Stimulated activated naive CD4-positive, alpha-beta T cell (primary cell): ENCODE measurements at places on chromosomes 11 and 22.

DNA sequence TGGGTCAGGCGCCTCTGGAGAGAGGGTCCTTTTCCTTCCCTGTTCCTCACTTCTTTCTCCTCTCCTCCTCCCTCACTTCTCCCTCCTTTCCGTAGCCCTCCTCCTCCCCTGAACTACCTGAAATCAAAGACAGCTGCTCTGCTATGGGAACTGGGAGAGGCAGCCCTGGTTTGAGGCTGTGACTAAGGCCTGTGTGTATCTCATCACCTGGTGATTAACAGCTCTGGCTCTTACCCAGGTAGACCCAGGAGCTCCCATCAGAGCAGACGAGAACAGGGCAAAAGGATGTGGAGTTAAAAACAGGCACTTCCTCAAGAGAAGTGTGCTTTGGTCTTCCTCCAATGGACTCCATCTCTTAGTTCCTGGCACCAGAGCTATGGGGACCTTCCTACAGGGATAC is 5.8 kb downstream of the ISX start:
- no peak for DNase-seq

DNA sequence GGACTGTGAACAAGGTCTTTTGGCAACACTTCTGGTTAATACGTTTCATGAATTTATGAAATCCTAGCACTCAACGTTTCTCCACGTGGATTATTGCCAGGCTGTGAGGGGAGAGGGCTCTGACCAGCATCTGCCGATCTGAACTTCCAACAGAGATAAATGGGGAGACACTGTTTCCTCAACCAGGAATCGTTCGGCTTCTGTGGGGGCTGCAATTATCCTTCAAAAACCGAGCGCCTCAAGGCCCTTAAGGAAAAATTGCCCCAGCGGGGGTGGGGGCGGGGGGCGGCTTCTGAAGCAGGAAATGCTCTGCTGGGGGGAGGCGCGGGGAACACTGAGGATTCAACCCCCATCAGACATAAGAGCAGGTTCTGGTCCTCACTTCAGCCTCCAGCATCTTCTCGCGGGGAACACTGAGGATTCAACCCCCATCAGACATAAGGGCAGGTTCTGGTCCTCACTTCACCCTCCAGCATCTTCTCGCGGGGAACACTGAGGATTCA is 155.6 kb downstream of the BRD1 start:
- DNase-seq: no peak

DNA sequence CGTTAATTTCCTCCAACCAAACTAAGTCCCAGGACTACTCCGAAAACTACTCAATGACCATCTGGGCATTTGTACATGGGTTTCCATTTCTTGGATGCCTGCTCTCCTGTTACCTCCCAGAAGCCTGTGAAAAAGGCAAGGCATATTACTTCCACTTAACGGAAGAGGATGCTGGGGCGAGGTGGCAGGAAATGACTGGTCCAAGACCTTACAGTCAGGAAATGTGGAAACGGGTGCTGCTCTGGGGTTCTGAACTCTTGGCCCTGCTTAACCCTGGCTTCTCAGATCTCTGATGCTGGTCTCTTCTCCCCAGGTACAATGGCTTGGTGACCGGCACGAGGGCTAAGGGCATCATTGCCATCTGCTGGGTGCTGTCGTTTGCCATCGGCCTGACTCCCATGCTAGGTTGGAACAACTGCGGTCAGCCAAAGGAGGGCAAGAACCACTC is 12.9 kb downstream of the ADORA2A start:
- no peak for DNase-seq

GRCh38 chr11:119589001-119589400 is 140.0 kb downstream of the NECTIN1 start:
- DNase-seq: no peak

GRCh38 chr11:111574373-111575225 is 27.6 kb upstream of the SIK2 start:
- no peak for DNase-seq

DNA sequence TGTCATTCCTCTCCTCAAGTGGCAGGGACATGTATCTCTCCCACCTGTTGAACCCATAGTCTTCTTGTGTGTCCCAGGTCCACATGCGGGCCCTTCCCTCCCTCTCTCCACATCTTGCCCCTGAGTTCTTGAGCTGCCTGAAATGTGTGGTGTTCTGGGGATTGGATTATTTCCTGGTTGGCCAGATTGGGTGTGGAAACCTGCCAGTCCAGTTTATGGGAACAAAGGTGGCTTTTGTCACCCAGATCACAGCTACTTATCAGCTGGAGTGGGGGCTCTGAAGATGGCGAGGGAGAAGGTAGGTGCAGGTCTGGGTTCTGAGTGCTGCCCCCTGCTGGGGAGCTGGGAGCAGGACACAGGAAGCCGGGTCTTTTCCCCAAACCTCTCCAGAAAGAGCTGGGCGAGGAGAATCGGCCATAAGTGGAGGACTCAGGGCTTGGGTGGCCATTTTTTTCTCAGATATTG is 14.2 kb downstream of the DTX4 start:
- peak; percentile 37 for DNase-seq

- no peak for DNase-seq
Measured at GRCh38 chr11:45331839-45332238, 45.7 kb upstream of the SYT13 start.

DNA sequence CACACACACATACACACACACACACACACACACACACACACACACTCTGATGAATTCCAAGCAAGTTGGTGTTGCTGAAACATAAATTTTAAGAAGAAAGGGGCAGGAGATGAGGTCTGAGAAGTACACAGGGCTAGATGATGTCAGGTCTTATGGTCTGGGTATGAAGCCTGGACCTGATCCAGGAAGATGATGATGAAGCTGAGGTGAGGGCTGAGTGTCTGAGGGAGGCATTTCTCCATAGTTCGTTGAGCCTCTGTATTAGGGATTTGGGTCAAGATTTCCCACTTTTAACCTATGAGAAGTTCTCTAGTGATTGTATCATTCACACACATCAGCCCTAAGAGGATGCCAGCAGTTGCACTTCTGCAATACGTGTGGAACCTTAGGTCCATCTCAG is 32.6 kb downstream of the KREMEN1 start:
- DNase-seq: no peak

DNA sequence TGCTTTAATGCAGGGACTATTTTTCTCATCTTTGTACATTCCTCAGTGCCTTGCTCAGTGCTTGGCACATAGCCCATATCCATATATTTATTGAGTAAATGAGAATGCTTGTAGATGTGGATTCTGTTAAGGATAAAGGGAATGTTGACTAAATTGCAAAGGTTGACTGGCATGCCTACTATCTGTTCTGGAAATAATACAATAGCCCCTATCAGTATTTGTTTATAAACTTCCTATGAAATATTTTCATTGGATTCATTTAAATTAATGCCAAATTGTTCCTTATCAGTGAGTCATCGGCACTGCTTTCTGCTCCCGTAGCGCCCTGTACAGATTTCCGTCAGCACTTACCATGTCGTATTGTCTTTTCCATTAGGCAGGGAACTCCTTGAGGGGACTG is 8.0 kb downstream of the RNF121 start:
- no peak for DNase-seq
